ENCODE measurements at places on chromosomes 11 and 22.
A peak's percentile ranks its signal among the peaks of the same experiment; 100 is the strongest.

DNA sequence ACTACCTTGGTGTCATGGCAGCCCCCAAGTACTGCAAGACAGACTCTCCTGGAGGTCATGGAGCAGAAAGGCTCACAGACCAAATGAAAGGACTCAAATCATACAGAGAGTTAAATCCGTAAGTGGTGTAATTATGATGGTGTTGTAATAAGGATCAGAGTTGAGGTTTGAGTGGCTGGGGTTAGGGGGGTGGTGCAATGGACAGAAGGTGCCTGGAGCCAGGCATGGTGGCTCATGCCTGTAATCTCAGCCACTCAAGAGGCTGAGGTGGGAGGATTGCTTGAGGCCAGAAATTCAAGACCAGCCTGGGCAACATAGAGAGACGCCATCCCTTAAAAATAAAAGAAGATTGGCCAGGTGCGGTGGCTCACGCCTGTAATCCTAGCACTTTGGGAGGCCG, 18.7 kb downstream of the ART5 start:
- DNase-seq, result no peak

GRCh38 chr11:69127884-69128283, 27.9 kb upstream of the SMIM38 start:
- DNase-seq, result no peak

GRCh38 chr11:115695677-115696364, 191.6 kb upstream of the CADM1 start:
- no peak for DNase-seq

DNA sequence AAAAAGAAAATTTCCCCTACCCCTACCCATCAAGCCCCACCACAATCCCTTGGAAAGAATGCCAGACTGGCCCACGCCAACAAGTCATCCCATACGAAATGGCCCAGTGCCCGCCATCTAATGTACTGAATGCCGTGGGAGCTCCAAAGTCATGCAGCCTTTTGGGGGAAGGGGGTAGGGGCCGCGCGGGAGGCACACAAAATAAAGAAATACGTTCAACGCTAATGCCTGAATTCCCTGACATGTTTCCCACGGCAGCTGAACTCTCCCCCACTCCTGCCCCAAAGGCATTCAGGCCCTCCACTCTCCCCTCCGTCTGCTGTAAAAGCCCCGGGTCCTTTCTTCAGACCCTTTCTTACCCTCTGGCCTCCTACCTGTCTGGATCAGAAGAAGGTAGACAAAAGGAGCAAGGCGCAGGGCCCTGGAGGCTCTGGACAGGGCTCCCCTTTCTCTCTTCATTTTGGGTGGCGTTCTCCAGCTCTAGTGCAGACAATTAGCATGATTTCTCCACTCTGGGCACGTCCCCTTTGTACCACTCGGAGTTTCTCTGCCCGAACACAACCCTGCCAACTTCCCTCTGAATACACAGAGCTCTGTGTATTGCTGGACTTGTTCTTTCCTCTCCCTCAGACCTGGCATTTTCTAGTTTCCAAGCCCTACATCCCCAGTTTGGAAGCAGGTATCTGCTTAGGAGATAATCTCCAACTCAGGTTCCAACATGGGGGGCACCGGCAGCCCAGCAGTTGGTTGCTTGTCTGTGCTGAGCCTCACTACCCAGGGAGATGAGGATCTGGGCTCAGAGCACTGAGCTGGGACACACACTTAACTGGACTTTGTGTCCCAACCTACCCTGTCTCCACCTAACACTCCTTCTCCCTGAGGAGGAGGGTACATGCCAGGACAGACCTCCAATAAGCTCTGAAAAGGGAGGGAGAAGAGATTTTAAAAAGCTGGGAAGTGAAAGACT, at the start of gene HEPACAM:
Gene HEPACAM (minus strand): TSS at position 500 of the 967 bp plus-strand sequence. CDS start 41 bp downstream, at position 459.
- DNase-seq, result no peak

- no peak for DNase-seq
Observed at GRCh38 chr11:130431801-130432200, 3.4 kb upstream of the ADAMTS8 start.

- no peak for DNase-seq
Observed at GRCh38 chr11:75400146-75400865, 988 bp downstream of the RPS3 start.

GRCh38 chr11:70703141-70704064, 305.1 kb downstream of the CTTN start:
- no peak for DNase-seq

DNA sequence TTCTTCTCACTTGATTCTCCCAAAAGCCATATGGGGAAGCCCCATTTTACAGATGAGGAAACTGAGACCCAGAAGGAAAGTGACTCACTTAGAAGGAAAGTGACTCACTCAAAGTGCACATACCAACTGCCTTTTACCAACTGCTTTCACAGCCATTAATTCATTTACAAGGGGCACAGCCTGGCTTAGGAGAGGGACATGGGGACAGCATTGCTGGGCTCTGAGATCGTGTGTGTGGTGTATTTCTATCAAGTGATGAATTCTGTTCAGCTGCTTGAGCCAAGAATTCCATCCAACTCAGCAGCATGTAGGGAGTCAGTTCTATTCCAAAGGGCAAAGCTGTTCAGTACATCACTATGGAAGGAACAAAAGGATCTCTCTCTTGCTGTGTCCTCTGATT, 23.5 kb upstream of the PAK1 start:
- no peak for DNase-seq

GRCh38 chr11:21465203-21465602, 727.7 kb upstream of the ANO5 start:
- DNase-seq, result no peak

DNA sequence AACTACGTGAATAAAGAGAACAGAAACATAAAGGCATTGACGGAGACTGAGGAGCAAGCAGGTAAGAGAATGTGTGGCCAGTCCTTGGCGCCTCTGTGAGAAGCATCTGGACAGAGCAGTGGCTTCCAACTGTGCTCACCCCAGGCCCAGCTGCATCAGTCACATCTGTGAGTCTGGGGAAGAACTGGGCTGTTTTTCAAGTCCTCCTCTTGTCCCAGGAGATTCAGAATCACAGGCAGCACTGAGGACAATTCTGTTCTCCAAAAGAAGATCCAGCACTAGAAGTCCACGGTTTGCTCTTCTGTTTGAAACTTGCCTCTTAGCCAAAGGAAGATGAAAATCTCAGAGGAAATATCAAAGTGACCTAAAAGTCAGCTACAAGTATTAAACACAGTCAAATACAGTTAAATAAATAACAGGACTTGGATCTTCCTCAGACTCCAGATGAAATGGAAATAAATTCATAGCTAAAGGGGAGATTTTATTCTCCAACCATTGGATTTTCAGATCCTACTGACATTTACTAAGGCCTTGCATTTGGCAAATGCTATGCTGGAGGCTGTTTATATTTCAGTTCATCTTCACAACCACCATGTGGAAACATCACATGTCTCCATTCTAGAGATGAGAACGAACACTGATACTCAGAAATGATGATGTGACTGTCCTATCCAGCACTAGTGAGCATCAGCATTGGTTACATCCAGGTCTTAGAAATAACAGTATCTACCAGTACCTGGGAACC, 14.1 kb downstream of the FAM181B start:
- DNase-seq, result no peak

- DNase-seq, result no peak
Observed at GRCh38 chr11:5923427-5923776, 18.6 kb upstream of the OR56A3 start.

DNA sequence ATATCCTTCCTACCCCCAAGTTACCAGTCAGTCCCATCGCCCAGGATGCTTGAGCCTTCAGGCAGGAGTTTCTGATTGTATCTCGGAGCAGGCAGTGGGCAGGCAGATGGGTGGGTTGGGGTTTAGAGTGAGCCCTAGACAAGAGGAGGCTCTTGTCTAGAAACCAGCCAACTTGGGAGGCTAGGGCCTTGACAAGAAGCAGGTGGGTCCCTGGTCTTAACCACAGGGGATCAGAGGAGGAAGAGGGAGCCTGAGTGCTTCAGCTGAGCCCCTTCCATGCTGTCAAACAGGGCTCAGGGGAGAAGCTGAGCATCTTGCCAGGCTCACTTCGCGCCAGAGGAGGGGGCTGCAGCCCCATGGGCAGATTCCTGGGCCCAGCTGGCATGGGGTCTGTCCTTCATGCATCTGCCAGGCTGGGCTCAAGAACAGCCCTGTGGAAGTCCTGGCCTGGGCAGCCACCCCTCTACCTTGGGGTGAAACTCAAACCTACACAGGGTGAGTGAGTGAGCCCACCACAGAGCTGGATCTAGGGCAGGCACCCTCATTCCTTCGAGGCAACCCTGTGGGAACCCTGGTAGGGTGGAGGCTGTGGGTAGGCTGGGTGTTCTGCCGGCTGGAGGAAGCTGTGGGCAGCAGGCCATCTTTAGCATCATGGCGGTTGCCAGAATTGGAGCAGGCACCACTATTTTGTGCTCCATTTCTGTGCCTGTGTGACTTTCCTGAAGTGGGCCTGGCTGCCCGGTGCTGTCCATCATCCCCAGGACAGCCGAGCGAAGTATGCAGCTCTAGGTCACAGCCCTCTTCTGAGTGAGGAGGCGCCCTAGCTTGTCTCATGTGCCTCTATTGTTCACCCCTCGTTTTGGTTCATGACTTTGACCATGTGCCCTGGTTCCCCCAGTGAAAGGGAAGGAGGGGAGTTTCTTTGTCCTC, 108.1 kb downstream of the MORC2 start:
- DNase-seq, result peak; percentile 46

GRCh38 chr22:45305456-45306075, 4.2 kb upstream of the FAM118A start:
- DNase-seq, result no peak
